ENCODE measurements at places on chromosomes 5 and 9.

DNA sequence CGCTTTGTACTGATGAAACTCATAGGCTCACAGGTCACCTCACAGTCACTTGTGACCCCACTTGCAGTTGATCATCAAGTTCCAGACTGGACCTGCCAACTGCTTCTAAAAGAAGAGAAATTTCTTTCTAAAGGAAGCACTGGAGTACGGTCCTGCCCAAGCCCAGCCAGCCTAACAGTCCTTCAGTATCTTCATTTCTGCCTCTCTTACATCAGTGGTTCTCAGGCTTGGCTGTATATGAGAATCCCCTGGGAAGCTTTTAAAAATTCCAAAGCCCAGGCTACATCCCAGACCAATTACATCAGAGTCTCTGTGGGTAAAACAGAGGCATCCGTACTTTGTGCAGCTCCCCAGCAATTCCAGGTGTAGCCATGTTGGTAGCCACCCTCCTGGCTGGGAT, 282.1 kb downstream of the NFIB start:
- no peak for DNase-seq

DNA sequence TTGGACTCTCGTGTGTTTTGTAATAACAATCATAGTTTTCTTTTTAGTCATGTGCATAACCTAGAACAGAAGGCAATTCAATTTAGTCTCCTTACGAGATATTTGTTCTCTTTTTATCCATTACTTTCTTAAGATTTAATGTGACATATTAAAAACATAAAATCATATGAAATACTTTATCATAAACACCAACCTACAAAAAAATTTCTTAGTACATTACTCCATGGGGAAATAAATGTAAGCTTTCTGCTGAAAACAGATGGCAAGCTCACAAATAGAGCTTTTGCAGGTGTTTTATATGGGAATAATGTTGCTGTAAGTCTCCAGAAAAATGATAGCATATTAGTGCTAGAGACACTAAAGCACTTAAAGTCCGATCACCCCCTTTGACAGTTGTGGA, 1035.2 kb upstream of the ARRDC3 start:
- DNase-seq, result no peak

GRCh38 chr5:139951296-139951924, 91.7 kb downstream of the NRG2 start:
- no peak for DNase-seq

- no peak for DNase-seq
Measured at GRCh38 chr9:81499021-81499454, 190.3 kb downstream of the TLE1 start.

DNA sequence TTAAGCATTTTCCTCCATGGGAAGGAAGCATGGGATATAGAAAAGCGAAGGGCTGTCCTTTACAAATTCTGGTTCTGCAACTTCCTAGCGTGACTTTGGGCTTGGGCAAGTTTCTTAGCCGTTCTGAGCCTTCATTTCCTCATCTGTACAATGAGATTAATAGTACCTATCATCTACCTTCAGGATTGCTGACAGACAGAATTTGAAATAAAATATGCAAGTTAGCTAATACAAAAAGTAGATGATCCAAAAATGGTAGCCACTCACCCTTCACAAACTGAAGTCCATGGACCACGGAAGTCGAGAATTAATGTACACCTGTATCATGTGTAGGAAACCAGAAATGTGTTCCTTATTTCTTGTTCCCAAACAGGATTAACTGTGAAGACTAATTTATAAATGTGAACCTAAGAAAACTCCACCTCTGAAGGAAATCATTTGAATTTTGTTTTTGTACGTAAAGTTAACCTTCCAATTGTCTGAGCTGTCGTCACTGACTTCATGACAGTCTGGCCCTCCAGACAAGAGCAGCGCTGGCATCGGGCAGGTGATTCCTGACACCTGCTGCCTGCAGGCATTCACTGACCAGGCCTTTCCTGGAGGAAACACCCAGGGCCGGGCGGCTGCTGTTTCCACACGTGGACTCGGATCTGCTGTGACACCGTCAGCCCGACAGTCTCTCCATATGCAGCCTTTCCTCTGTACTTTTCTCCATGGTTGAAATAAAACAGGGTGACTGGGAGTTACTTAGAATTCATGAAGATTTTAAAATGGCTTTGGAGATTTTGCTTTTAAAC, 63.4 kb downstream of the PSMB7 start:
- DNase-seq, result no peak

DNA sequence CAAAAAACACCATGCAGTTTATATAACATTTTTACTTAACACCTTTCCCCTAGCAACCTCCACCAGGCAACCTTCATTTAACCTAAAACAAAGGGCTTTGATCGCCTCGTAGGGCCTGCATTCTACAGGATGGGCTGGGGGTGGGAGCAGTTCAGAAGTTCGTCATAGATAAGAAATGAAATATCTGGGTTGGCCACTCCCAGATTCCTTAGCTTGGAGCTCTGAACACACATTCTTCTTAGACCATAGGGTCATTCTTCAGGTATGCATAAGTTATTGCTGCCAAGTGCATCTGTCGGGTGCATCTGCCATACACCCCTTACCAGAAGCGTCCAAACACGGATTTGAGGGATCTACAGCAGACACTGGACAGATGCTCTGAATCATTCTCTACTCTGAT, 4.3 kb upstream of the SLC22A5 start:
- no peak for DNase-seq

- DNase-seq, result no peak
Measured at GRCh38 chr9:114633438-114634089, 22.5 kb downstream of the TMEM268 start.

GRCh38 chr9:133320421-133320881, 15.5 kb downstream of the SURF6 start:
- no peak for DNase-seq

- no peak for DNase-seq
Measured at GRCh38 chr5:147411359-147412319, 98.2 kb downstream of the DPYSL3 start.

- DNase-seq, result no peak
Measured at GRCh38 chr5:171453056-171453725, 33.7 kb downstream of the FGF18 start.

- no peak for DNase-seq
Measured at GRCh38 chr5:31078956-31079355, 114.5 kb upstream of the CDH6 start.

DNA sequence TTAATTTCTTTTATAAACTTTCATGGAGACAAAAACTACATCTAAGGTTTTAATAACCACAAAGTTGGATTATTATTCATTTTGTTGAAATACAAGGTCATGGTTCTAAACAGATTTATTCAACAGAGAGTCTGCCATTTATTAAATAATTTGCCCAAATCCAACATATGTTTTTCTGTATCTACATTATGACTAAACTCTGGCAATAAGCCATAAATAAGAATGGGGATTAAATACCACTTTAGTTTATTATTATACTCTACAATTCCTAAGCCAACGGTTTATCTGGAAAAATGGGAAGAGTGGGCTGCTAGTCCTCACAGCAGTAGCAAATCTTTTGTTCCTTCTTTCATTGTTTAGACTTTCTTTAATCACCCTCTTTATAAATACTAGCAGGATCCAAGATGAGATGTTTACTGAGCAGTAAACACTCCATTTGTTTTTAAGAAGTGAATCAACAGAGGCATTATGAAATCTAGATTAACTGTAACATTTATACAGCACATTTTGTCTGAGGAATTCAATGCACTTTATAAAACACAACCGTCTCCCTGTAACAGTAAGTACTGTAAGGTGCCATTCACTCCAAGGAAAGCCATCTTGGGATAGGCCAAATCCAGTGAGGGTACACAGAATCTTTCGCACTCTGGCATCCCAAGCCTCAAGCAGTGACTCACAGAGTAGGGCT, 89.7 kb downstream of the DROSHA start:
- no peak for DNase-seq

DNA sequence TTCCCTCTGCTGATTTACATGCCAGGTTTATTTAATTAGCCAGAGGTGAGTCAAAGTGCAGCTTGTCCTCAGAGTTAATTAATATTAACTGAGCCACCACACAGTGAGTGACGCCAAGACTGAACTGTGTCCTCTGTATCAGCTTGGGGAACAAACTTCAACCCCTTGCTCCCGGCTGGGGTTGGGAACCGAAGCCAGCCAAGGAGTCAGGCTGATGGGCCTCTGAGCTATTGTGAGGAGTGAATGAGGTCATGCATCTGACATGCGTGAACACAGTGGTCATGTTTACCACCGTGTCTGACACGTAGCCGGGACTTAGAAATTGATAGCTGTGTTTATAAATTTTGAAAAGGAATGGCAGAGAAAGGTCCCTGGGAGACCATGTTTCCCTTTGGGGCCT, 17.1 kb downstream of the IGIP start:
- DNase-seq, result no peak

GRCh38 chr5:74538206-74538661, 102.3 kb downstream of the ENC1 start:
- no peak for DNase-seq

GRCh38 chr5:178750230-178750629, 19.8 kb upstream of the ZNF354A start:
- no peak for DNase-seq
